Left hindlimb (tissue), 1 donor: ENCODE measurements at places on chromosomes 1 and 21.

GRCh38 chr1:81259625-81260411, 540.9 kb upstream of the ADGRL2 start:
- no peak for DNase-seq

DNA sequence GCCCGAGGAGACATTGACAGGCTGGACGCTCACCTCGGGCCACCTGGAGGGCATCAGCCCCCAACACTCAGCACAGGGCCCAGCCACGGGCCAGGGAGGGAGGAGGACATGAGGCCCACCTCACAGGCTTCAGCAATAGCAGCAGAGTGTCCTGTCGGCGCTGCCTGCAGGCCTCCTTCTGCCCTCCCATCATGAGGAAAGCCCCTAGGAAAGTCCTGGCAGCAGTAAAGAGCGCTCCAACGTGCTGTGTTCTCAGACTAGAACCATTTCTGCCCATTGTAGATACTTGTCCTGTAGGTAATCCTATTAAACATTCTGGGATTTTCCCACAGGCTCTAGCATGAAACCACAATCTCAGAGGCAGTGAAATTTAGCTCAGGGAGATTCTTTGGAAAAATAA, 62.0 kb upstream of the GALNT2 start:
- DNase-seq: no peak

- DNase-seq: no peak
These were observed 7.0 kb upstream of the MDM4 start for GRCh38 chr1:204509186-204509635.

DNA sequence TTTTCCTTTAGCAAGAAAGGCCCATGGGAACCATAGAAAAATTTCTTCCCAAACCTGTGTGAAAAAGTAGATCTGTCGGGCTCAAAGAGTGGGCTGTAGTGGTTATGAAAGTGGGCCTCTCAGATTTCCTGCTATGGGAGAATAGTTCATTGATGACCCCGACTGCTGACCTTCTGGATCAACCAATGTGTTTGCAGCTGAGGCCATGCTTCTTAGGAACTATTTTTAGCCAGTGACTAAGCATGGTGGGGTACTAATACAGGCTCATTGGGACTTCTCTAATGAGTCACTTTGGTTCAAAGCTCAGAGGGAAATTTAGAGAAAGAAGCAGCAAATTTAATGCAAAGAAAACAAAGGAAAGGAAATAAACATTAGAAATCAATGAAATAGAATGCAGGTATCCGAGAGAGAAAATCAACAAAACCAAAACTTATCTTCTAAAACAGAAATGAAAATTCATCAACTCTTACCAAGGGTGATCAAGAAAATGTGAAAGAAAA, 12.6 kb upstream of the PSMA5 start:
- no peak for DNase-seq

- no peak for DNase-seq
These were observed 17.2 kb downstream of the CSRP1 start for GRCh38 chr1:201489643-201490261.
